ENCODE measurements at places on chromosomes 5 and 9.

DNA sequence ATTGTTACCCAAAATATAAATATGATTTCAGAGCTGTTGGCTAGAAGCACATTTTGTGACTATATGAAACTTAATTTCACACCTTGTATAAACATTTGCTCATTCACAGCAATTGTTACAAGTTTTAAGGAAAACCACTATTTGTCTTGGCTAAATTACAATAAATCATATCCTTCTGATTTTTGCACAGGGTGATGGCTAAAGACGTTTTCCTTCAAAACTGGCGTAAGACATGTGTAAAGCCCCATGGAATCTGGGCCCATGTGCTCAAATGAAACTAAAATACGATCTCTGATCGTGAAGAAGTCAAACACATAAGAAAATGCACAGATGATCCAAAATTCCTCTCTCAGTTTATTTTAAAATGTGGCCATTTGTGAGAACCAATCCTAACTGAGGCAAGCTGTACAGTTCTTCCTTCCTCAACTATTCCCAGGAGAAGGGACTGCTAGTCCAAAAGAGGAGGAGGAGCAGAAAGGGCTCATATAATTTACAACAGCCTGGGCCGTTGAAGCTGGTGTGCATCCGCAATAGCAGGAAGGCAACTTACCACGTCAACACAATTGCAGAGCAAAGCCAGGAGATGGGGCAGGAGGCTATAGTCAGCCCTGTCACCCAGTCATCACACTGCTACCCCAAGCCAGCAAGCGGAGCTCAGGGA, 98.4 kb downstream of the MED27 start:
- DNase-seq = no peak

DNA sequence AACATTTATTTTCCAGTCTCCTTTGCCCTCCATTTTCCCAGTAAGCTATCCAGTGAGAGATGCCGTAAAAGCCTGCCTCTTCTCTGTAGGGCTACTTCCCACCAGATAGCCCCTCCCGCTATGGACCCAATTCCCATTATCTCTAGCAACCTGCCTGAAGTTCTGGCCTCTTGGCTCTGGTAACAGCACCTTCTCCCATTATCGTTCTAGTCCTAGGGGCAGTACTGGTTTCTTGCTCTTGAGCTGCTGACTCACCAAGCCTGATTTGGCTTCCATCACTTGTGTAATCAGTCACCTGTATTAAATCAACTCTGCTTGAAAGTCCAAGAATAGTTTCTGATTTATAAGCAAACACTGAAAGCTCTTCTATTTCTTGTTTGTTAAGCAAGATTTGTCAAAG, 42.8 kb upstream of the PARP8 start:
- DNase-seq = peak; percentile 71

DNA sequence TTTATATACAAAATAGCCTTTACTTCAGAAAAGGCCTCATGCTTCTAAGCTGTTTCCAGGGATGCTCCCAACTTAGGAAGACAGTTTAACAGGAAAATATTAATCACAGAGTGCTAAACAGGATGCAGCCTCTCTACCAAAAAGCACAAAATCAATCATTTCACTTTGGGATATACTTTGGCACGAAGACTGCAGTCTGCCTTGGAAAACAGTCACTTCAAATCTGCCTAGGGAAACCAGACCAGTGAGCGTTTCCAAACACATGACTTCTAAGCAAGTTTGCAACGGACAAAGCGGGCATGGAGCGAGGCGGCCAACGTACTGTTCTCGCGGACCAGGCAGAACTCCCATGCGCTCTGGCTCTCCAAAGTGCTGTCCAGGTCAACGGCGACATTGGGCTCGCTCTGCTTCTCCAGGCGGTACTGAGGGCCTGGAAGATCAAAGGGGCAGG, 201.0 kb downstream of the MAPKAP1 start:
- no peak for DNase-seq

DNA sequence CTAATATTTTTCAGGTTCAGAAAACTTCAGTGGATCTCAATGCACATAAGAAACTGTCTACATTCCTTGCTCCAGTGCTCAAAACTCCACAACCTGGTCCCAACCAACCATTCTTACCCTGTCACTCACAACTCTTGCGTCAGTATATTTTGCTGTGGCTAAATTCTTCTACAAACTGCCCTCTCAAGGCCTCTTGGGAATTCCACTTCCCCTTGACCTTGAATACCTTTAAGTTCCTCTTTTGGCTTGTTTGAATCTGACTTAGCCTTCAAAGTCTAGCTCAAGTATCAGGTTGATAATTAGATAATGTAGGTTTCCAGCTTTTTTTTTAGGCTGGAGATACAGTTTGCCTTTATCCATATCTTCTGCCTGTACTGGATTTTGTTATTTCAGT, 128.3 kb downstream of the SLF1 start:
- DNase-seq = no peak

DNA sequence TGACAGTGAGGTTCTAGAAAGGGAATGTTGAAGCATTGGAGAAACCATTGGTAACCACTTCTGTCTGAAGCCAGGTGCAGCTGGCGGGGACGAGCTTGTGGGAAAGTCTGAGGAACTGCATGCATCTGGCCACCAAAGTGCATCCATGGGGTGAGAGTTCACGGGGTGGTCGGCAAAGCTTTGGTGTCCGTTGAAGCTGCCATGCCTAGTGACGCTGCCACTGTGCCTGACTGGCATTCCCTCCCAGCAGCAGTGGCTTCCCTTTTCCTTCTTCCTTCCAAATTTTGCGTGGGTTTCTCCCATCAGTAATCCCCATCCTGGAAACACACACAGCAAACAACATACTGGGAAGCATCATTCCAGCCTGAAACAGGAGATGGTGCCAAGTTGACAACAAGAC, 145.7 kb upstream of the ALDH1B1 start:
- no peak for DNase-seq

- peak; percentile 35 for DNase-seq
Observed at GRCh38 chr9:131478421-131478868, 24.3 kb upstream of the POMT1 start.

- DNase-seq = peak; percentile 23
Observed at GRCh38 chr9:87497604-87498045, at the start of gene DAPK1. TSS of gene DAPK1 (plus strand) at chr9:87497867. CDS start at chr9:87499078, 1,211 bp downstream.

GRCh38 chr5:76617229-76617628, 6.0 kb downstream of the F2RL2 start:
- DNase-seq = no peak

GRCh38 chr5:134524272-134524825, 1.1 kb upstream of the JADE2 start:
- DNase-seq = peak; percentile 66

DNA sequence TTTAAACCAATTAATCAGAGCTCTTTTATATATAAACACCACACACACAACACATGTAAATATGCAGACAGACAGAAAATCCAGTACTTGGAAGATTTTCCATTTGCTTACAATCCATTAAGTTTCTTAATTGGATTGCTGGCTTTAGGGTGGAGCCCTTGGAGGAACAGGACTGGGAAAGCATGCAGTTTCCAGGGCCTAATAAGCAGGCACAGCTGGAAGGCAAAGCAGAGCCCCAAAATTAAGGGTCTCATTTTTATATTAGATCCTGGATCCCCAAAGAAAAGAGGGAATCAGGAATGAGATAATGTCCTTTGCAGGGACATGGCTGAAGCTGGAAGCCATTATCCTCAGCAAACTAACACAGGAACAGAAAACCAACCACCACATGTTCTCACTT, 13.1 kb upstream of the SMC2 start:
- no peak for DNase-seq

DNA sequence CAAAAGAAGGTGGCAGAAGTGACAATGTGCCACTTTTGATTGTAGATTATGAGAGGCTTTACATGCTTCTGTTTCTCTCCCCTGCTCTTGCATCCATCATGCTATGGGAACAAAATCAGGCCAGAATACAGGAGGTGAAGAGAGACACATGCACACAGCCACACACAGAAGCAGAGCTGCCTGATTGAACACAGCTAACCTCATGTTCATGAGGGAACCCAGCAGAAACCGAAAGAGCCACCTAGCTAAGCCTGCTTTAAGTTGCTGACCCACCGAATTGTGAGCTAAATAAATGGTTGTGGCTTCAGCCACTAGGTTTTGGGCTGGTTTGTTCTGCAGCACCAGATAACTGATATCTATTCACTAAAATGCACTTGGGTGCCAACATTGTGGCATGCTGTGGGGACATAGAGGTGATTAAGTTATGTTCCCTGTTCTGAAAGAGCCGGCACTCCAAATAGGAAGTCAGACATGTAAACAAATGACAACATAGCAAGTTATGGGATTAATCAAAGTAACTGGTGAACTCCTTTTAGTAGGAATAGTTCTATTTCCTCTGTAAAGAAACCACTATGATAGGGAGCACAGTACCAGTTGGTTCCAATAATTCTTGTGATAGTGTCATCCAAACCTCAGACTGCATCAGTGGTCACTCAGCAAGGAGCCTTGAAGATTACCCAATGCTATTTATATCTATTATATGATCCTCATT, 93.6 kb upstream of the TNC start:
- DNase-seq = peak; percentile 37

DNA sequence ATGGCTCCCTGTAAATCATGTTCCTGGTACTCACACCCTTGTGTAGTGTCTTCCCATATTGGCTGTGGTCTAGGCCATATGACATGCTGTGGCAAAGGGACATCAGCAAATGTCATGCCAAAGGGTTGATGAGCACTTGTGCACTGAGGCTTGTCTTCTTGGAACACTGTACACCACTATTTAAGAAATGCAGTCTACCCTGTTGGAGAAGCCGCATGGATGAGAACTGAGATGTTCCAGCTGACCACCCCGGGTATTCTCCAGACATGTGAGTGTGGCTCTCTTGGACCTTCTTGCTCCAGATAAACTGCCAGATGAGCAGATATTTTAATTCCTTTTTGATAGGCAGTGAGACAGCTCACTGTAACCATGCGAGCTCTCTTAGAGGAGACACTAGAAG, 20.5 kb upstream of the NPR3 start:
- DNase-seq = no peak

DNA sequence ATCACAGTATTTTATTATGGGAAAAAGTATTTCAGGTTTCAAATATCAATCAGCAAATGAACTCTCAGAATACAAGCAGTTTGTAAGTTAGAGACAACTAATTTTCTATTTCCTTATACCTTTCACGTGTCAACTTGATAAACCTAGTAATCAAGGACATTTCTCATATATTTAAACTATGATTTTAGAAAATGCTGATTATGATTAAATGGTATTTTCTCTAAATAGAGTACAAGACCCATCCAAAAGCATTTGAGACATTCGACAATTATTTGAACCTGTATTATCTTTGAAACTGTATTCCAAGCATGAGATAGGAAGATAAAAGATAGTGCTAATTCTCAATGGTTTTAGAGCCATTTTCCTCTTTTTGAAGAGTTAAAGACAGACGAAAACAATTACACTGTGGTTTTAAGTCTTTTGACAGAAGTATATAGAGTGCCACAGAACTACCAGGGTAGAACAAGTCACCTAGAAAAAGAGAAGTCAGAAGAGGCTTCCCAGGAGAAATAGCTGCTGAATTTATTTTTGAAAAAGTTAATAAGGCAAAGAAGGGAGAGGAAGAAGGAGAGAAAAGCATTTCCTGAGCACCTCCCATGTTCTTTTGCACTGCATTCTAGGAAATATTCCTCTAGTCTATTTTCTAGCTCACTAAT, 5.6 kb downstream of the MEIKIN start:
- DNase-seq = no peak

GRCh38 chr5:177249761-177250537, 53.6 kb downstream of the RAB24 start:
- no peak for DNase-seq

- no peak for DNase-seq
Observed at GRCh38 chr5:10123254-10123989, 126.3 kb downstream of the ATPSCKMT start.

DNA sequence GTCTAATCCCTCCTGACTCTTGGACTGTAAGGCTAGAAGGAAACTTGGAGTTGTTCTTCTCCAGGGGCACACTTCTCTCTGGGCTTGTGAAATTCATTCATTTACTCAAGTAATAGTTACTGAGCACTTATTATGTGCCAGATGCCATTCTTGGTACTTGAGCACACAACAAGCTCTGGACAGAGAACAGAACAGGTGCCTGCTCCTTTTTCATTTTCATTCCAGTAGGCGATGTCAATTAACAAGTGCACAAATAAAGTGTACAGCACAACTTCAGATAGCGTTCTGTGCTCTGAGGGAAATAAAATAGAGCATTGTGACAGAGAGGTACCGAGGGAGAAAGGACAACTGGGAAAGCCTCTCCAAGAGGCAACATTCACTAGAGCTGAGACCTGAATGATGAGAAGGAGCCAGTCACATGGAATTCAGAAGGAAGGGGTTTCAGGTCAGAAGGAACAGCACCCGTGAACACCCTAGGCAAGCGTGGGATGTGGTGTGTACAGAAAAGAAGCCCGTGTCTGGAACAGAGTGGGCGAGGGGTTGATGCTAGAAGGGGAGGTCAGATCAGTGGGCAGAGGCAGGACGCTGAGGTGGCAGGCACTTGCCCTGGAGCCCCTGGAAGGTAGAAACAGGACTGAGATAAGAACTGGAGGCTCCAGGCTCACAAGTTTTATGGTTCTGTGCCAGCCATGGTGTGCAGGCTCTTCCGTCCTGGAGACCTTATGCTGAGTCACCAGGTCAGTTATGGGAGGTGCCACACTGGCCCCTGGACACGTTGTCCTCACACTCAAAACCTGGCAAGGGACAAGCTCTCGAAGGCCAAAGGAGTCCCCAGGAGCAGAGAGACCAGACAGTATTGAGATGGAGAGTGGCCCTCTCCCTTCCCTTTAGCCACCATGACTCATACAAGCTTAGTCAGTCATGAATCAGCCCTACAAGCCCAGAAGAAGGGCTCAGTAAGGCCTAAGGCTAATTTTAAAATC, 7.2 kb upstream of the ABLIM3 start:
- peak; percentile 89 for DNase-seq

DNA sequence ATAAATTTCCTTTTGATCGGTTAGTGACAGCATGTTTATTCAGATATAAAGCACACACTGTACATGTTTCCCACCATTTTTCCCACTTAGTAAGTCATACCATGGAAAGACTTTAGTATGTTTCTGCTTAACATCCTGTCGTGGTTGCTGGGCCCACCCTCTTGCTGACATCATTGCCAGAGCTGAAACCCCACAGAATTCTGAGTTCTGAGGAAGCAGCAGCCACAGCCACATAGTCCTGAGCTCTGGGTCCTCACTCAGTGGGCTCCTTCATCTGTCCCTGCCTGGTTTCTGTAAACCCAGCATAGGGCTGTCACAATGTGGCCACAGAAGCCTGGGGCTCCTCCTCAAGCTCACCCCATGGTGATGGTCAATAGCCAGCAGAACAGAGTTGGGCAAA, 441.5 kb downstream of the ENC1 start:
- DNase-seq = no peak

GRCh38 chr5:42655982-42656650, 100.5 kb upstream of the CCDC152 start:
- peak; percentile 84 for DNase-seq

- DNase-seq = no peak
Observed at GRCh38 chr5:54022223-54022622, 288.1 kb downstream of the ARL15 start.

GRCh38 chr9:107932601-107933000, 443.0 kb upstream of the KLF4 start:
- no peak for DNase-seq
